Stomach (tissue), 19 donors: ENCODE measurements at places on chromosomes 6 and 20. TPM values are rescaled to one million over a fixed set of nuclear protein-coding genes. Genes with fewer than 3 reads are reported as not detected.

DNA sequence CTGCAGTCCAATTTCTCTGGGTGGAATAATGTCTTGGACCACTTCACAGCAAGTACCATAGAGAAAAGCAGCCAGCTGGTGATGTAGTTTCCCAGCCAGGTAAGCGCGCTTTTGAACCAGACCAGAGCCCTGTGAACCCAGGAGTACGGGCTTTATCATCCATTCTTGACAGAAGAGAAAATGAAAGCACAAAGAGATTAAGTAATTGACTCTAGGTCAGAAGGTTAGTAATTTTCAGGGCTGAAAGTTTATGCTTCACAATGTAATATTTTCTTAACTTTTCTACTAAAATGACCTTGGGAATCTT, 7.1 kb upstream of the UST start:
- no peak overlapping the region for H3K27ac ChIP-seq
- H3K36me3 ChIP-seq = no peaks in the 10 kb centered on the region
- no peaks in the 10 kb centered on the region for H3K27me3 ChIP-seq
- DNase-seq = no peak

Gene TMEM217
- not detected for total RNA-seq

DNA sequence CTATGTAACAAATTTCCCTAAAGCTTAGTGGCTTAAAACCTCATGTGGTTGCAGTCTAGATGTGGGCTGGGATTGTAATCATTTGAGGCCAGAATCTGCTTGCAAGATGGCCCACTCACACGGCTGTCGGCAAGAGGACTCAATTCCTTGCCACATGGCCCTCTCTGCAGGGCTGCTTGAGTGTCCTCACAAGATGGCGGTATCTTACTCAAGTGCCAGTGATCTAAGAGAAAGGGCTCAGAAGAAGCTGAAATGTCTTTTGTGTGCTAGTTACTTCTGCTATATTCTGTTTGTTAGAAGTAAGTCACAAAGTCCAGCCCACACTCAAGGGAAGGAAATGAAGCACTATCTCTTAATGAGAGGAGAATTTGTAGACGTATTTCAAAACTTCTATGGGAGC, 47.1 kb upstream of the PMEPA1 start:
- H3K27me3 ChIP-seq = no peaks in the 10 kb centered on the region
- DNase-seq = no peak
- no peak overlapping the region for H3K27ac ChIP-seq
- no peak overlapping the region for H3K4me3 ChIP-seq
- no peaks in the 10 kb centered on the region for H3K36me3 ChIP-seq

Gene YTHDF1
- total RNA-seq = 24.3 TPM

DNA sequence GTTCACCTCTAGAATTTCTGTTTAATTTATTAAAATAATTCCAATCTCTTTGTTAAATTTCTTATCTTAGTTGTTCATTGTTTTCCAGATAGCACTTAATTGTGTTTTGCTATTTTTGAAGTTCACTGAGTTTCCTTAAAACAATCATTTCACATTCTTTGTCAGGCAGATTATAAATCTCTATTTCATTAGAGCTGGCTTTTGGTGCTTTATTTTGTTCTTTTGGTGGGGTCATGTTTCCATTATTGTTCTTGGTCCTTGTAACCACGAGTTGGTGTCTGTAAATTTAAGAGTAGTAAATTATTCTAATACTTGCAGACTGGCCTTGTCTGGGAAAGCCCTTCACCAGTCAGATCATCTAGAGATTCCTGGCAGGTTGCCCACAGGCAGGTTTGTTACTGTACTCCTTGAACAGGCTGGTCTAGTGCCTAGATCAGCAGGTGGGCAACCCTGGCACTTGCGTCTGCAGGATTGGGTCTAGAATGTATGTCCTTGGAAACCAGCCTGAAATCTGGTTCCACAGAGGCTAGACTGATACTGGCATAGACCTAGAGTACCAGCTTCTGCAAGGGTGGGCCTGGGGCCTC, 110.4 kb downstream of the ADGB start:
- no peaks in the 10 kb centered on the region for H3K36me3 ChIP-seq
- no peak overlapping the region for H3K27ac ChIP-seq
- no peak for DNase-seq
- H3K27me3 ChIP-seq = no peaks in the 10 kb centered on the region

GRCh38 chr20:36085686-36086267, 68.8 kb upstream of the EPB41L1 start:
- no peaks in the 10 kb centered on the region for H3K36me3 ChIP-seq
- H3K27me3 ChIP-seq = peaks cover 2% of the 10 kb centered on the region
- DNase-seq = peak; percentile 89
- peaks cover 15% of the 10 kb centered on the region for H3K4me1 ChIP-seq

DNA sequence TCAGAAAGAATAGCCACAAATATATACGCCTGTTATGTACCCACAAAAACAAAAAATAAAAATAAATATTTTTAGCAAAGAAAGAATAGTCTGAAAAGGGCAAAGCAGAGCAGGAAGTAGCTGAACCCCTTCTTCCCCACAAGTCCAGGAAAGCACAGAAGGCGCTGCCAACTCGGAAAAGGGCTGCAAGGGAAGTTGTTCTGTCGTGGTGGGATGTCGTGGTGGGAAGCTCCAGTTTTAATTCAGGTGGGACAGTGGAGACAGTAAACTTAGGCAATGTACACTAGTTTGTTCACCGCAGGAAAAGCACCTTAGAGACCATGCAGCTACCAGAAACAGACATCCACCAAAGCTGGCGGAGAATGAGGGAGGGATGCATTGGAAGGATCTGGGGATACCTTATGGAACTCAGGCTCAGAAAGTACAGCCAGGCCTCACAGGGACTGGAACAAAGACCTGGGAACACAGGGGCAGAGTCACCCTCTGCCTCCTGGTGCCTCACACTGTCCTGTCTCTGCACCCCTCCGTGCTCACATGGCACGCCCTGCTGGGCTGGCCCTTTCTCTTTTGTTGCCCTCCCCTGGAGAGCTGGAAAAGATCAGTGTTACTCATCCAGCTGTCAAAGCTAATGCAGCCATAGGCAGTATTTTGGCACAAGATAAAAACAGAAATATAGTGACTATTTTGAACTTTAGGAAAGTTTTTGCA, 3.3 kb upstream of the APMAP start:
- no peak for DNase-seq
- no peak overlapping the region for H3K4me3 ChIP-seq
- no peaks in the 10 kb centered on the region for H3K36me3 ChIP-seq
- H3K4me1 ChIP-seq = peaks cover 44% of the 10 kb centered on the region
- no peak overlapping the region for H3K27ac ChIP-seq
- H3K27me3 ChIP-seq = no peaks in the 10 kb centered on the region

DNA sequence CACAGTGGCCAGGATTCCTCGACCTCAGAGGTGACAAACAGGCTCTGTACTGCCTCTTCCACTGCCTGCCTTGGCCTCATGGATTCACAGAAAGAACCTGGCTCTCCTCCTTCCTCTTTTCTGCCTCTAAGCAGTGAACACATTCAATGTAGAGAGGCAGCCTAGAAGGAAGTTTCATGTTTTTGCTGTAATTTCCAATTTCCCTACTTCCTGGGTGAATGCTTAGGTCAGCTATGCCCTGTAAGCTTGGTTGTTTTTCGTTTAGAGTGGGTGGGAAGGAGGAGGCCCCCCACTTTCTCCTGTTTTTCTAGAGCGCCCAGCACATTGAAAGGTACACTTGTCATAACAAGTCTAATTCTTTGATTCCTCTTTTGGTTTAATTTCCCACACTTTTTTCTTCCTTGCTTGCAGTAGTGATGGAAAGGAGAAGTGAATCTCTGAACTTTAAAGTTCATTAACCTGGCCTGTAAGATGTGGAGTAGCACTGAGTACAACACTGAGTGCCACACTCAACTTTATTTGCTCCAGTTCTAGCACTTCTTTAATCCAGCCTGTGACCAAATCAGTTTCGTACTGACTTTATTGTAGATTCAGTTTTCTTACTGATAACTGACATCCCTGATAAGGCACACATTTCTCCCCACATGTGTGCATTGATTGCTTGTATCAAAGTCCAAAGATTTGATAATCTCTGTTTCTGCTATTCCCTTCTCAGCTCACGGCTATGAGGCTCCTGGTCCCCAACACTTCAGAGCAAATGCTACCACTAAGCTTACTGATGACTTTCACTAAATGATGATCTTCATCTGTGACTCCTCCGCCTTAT, 100.0 kb upstream of the MAN1A1 start:
- peaks cover 39% of the 10 kb centered on the region for H3K4me1 ChIP-seq
- no peak overlapping the region for H3K4me3 ChIP-seq
- no peaks in the 10 kb centered on the region for H3K36me3 ChIP-seq

Gene DEFB116
- total RNA-seq = not detected

- no peak overlapping the region for H3K27ac ChIP-seq
- no peaks in the 10 kb centered on the region for H3K36me3 ChIP-seq
These were observed 125.3 kb upstream of the SPACA1 start for GRCh38 chr6:87922196-87922946.
